ENCODE measurements at places on chromosomes 12 and 14. TPM values are rescaled to one million over a fixed set of nuclear protein-coding genes. Genes with fewer than 3 reads are reported as not detected.

The SYT1 gene
- total RNA-seq = 1.5 TPM

The ALX1 gene
- not detected for total RNA-seq

The FOXA1 gene
- total RNA-seq = not detected

The PROX2 gene
- not detected for total RNA-seq
